ENCODE measurements at places on chromosomes 3 and 15. TPM values are rescaled to one million over a fixed set of nuclear protein-coding genes. Genes with fewer than 3 reads are reported as not detected.
A peak's percentile ranks its signal among the peaks of the same experiment; 100 is the strongest.

The POMGNT2 gene
- total RNA-seq, result 16.1 TPM

DNA sequence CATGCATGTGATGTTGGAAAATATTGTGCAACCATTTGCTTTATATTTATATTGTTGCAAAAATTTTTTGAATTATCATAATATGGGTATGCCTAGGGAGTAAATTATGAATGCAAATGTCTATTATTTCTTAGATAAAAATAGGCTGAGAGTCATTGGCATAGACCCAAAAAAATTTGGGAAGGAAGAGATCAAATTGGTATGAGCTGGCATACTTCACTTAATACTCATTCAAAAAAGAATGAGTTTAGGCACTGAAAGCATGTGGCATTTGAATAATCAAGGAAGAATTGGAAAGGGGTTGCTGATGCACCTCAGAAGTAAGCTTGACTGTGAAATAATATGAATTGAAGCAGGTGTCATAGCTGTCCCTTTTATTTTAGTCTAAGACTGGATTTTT, 764.0 kb upstream of the DPPA4 start:
- DNase-seq, result no peak

- no peak for DNase-seq
These were observed 428.5 kb downstream of the OCA2 start for GRCh38 chr15:27670486-27671209.

- no peak for DNase-seq
These were observed 26.4 kb upstream of the ZNF774 start for GRCh38 chr15:90325726-90326125.

GRCh38 chr3:9260305-9260704, 10.9 kb upstream of the SRGAP3 start:
- DNase-seq, result no peak

The APPL1 gene
- 27.0 TPM for total RNA-seq

The TRH gene
- not detected for total RNA-seq

DNA sequence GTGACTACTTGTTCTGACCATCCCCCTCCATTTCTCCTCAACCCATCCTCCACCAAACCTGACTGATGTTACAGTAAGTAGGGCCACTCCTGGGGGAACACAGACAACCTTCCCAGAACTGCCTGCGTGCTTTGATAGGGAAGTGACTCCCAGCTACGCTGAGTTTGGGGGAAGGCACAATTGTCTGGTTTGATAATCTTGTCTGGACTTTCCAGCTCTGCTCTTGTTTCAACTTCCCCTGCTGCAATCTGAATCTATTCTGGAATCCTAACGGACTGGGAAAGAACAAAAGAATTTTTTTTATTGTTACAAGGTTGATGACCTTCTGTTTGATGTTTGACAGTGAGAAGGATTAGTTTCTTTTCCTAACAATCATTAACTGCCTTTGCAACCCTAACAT, 895.6 kb downstream of the ROBO1 start:
- DNase-seq, result peak; percentile 26

- DNase-seq, result no peak
These were observed 208.4 kb upstream of the CGNL1 start for GRCh38 chr15:57167821-57168395.

GRCh38 chr3:85170646-85171045, 211.9 kb downstream of the CADM2 start:
- DNase-seq, result no peak

- no peak for DNase-seq
These were observed 688 bp downstream of the XPC start for GRCh38 chr3:14177580-14178246.

DNA sequence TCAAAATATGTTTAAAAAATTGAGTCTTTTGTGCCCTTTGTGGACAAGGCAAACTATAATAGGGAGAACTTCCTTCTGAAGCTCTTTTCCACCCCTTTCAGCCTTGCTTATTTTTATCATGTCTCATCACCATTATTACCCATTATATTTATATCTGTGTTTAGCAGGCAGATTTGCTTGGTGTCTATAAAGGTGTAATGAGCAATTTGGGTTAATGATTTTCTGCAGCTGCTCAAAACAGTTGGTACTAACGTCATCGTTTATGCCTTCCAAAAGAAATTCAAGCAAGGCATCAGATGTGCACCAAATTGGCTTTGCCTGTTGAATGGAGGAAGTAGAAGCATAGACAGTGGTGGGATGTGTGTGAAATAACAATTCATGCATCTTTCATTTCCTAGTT, 483.7 kb upstream of the SGO1 start:
- no peak for DNase-seq

DNA sequence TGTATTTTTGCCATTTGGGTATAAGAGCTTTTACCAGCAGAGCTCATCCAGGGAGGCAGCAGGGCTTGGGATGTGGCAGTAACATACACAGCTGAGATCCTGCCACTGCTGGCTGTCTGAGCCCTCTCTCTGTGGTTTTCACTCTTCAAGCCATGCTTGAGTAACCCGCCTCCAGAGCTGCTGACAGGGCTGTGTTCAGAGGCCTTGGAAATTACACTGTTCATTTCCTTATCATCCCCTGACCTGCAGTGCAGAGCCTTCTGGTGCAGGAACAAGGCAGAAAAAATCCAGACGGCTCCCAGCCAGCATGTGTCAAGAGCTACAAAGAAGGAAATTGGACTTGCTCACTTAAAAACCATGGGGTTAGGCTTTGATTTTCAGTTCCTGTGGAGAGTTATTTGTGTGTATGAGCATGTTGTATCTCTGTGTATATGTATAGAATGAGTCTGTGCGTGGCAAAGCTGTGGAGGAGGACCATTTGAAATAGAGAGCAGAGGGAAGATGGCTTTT, 47.0 kb downstream of the ZNF609 start:
- DNase-seq, result peak; percentile 73

DNA sequence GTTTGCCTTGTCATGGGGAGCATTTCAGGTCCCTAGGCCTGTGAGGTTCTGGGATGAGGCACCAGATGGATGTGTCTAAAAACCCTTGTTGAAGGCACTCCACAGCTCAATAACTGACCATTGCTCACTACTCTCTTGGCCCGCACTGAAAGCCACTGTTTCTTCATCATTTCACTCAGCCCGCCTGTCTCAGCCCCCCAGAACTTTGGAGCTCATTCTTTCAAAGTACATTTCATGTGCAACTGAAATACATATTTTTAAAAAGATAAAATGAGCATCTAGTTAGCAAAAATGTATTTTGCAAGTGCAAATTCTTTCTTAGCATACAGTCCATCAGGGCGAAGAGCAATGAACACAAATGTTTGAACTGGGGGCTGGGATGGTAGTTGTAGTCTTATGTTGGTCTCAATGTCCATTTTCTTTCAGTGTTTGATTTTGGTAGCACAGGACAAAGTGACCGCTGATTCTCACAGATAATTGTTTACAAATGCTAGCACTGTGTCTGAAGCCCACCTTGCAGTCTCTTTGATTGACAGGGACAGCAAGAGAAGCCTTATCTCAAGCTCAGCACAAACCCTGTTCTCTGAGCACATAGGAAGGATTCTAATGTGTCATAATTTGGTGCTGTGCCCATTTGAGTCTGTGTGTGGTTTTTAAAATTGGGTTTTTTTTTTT, 19.6 kb downstream of the HEMK1 start:
- DNase-seq, result no peak

All from epithelial cell of proximal tubule (primary cell).